GM12878 (cell line): ENCODE measurements at places on chromosomes 12 and 14. TPM values are rescaled to one million over a fixed set of nuclear protein-coding genes. Genes with fewer than 3 reads are reported as not detected.

MYH6 gene
- not detected in 2 replicates for total RNA-seq

TROAP gene
- total RNA-seq, result 48.8 and 58.2 TPM in 2 replicates

BIN2 gene
- total RNA-seq, result 26.5 and 28.1 TPM in 2 replicates

APOF gene
- not detected in 2 replicates for total RNA-seq

PTPN21 gene
- 0.08 and 0.23 TPM in 2 replicates for total RNA-seq

DNA sequence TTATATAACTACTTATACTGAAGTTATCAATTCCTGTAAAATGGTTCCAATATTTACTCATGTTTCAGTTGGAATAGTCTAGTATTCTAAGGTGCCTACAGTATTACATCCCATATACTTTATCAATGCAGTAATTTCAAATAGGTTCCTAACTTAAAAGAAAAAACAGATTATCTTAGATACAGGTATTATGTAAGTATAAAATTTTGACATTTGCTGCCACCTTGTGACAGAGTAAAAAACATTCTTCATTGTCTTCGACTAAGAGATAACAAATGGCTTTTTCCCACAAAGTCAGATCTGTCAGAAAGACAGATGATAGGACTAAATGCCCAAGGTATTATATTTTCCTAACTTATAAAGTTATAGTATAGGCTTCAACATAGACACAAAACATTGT lies 78.7 kb downstream of the TXNDC16 start:
- H3K27ac ChIP-seq, result no peak overlapping the region
- no peaks in the 10 kb centered on the region for H3K4me1 ChIP-seq
- no peak overlapping the region for H3K4me3 ChIP-seq
- peaks cover 2% of the 10 kb centered on the region; the same call in 1 of the 2 replicates for H3K36me3 ChIP-seq
- no peak for DNase-seq

DNA sequence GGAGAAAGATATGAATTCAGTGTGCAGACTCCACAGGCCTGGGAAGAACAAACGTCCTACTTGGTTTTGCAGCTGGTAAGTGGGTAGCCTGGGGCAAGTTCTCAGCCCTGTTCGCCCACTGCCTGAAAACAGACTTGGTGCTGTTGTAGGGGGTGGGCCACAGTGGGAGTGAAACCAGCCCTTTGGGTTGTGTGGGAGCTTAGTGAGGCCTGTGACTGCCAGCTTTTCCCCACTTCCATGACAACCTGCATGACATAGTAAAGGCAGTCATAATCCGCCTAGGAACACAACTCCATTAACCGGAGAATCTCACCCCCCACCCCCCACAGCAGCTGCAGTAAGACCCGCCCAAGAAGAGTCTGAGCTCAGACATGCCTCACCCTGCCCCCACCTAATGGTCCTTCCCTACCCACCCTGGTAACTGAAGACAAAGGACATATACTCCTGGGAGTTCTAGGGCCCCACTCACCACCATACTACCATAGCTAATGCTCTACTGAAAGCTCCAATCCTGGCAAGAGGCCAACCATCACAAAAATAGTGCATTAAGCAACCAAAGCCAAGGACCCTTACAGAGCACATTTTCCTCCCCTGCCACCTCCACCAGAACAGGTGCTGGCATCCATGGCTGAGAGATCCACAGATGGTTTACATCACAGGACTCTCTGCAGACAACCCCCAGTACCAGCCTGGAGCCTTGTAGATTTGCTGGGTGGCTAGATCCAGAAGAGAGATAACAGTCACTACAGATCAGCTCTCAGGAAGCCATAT lies 39.8 kb upstream of the LMNTD1 start:
- no peaks in the 10 kb centered on the region for H3K27me3 ChIP-seq
- DNase-seq, result no peak
- no peak overlapping the region for H3K27ac ChIP-seq
- no peaks in the 10 kb centered on the region for H3K36me3 ChIP-seq
- no peaks in the 10 kb centered on the region for H3K4me1 ChIP-seq

- H3K27ac ChIP-seq, result no peak overlapping the region
- H3K27me3 ChIP-seq, result no peaks in the 10 kb centered on the region
- H3K4me3 ChIP-seq, result no peak overlapping the region
- DNase-seq, result no peak
- H3K36me3 ChIP-seq, result no peaks in the 10 kb centered on the region
Observed at GRCh38 chr14:32332415-32333316, 3.6 kb downstream of the AKAP6 start.

DNA sequence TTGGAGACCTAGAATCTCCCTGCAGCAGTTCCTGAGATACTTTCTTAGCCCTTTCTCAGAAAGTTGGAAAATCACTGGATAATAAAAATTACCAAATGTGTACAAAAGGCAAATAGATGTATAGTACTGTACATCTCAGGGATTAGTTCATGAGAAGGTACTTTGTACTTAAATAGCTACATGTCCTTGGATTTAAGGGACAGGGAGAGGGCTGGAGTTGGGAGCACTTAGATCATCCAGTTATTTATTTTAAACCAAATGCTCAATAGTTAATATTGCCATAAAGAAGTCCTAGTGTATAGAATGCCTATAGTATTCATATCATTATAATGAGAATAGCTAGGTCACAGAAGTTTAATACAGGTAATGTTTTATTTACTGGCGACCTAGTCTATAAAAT lies 13.4 kb downstream of the CDKN3 start:
- no peak overlapping the region for H3K27ac ChIP-seq
- H3K36me3 ChIP-seq, result peaks cover 2% of the 10 kb centered on the region

DNA sequence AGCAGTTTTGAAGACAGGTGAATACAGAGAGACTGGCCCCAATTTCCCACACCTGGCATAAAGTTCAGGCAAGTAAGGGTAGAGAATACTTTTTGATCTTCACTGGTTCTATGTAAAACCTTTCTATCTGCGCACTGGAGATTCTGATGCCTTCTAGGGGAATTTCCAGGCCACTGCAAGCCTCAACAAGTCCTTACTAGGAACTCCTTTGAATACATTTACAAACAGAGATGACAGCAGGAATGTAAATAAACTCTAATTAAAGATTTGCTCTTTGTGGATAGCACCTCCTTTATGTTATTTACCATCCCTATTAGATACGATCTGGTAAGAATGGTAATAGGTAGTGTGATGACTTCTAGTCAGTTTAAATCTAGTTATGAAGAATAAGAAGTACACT lies 69.2 kb downstream of the NTN4 start:
- no peak overlapping the region for H3K4me3 ChIP-seq
- H3K36me3 ChIP-seq, result no peaks in the 10 kb centered on the region
- H3K27me3 ChIP-seq, result no peaks in the 10 kb centered on the region
- no peak for DNase-seq

- H3K27ac ChIP-seq, result no peak overlapping the region
- no peak for DNase-seq
- H3K4me1 ChIP-seq, result no peaks in the 10 kb centered on the region
- H3K36me3 ChIP-seq, result no peaks in the 10 kb centered on the region
- no peak overlapping the region for H3K4me3 ChIP-seq
- no peaks in the 10 kb centered on the region for H3K27me3 ChIP-seq
Observed at GRCh38 chr12:130086248-130086647, 76.0 kb upstream of the FZD10 start.

DNA sequence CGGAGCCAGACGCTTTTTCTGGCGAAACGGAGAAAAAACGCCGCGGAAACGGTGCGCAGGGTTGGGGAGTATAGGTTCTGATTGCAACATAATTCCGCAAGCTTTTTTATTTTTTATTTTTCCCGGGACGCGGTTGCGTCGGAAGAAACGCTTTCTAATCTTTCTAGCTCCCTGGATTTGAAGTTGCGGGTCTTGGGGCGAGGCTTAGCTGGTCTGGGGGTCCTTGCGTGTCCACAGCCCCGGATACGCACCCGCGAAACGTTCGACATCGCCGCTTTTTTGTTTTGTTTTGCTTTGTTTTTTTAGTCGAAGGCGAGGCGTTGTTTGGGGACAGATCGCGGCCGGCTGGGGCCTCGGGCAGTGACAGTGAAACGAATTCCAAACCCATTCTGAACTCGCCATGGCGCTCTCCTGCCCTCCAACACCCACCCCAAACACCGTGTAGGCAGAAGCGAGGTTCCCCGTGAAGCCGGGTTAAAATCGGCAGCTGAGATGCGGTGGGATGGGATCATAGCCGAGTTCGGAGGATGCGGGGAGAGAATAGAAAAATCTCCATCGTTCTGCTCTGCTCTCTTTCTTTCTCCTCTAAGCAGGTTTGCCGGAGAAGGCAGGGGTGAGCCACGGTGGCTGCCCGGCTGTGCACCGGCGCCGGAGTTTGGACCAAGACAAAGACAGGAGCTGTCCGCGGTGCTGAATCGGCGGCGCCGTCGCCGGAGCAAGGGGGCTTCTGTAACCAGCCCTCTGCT lies 8.1 kb upstream of the LHX5 start:
- no peak overlapping the region for H3K4me3 ChIP-seq
- no peaks in the 10 kb centered on the region for H3K4me1 ChIP-seq
- no peak for DNase-seq
- no peaks in the 10 kb centered on the region for H3K36me3 ChIP-seq
- H3K27ac ChIP-seq, result no peak overlapping the region

DNA sequence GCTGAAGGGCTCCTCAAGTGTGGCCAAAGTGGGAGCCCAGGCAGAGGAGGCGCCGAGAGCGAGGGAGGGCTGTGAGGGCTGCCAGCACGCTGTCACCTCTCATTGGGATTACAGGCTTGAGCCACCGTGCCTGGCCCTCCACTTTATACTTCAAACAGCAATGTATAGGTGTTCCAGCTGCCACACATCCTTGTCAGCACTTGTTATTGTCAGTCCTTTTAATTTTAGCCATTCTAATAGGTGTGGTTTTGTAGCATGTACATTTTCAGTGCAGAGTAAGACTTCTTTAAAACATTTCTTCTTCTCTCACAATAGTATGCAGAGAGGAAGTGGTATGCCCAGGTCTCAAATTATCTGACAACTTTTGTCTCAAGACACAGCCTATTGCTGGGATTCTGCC lies 27.5 kb upstream of the HNF1A start:
- no peaks in the 10 kb centered on the region for H3K4me1 ChIP-seq
- H3K36me3 ChIP-seq, result no peaks in the 10 kb centered on the region
- no peak for DNase-seq
- no peaks in the 10 kb centered on the region for H3K27me3 ChIP-seq
- no peak overlapping the region for H3K27ac ChIP-seq

DNA sequence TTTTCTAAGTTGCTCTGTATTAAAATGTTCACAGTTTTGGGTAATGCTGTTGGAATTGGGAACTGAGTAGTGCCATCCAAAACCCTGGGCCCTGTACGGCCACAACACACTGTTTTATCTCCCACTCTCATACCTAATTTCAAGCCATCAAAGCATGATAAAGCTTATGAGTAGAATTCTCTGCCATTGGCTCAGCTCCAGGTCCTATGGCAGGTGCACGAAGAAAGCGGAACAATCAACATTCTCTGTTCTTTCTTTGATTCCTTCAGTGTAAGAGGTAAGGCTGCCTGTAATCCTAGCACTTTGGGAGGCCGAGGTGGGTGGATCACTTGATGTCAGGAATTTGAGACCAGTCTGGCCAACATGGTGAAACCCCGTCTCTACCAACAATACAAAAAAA lies 394.9 kb downstream of the CCDC91 start:
- no peaks in the 10 kb centered on the region for H3K27me3 ChIP-seq
- H3K36me3 ChIP-seq, result no peaks in the 10 kb centered on the region
- H3K4me3 ChIP-seq, result no peak overlapping the region

DNA sequence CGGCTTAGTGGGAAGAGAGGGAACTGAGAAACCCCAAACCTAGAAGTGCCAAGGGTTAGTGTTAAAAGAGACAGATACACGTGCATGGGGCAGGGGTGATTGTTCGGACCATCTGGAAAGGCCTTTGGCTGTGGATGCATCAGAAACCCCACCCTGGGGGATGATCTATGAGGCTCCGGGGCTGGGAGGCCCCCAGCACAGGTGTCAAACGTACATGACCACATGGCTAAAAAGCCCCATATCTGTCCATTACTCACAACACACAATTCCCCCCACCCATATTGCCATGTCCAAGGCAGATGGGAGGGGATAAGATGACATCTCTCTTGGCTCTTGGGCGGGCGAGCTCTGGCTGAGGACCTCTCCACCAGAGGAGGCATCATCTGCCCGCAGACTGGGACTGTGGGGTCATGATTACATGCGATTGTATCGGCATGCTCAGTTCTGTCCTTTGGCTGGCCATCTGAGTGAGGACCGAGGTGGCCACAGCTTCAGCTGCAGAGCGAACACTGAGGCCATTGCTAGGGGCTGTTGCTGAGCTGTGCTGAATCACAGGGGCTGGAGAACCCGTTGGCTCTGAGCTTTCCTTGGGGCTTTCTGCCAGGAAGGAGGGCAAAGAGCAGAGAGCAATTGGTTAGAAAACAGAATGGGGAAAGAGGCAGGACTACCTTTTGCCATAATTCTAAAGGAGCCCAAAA lies 9.6 kb upstream of the NPFF start:
- peaks cover 11% of the 10 kb centered on the region for H3K36me3 ChIP-seq
- DNase-seq, result no peak
- H3K4me1 ChIP-seq, result no peaks in the 10 kb centered on the region
- no peaks in the 10 kb centered on the region for H3K27me3 ChIP-seq
